ENCODE measurements at places on chromosomes 6 and 20.

GRCh38 chr20:22998476-22998875 is 36.6 kb upstream of the SSTR4 start:
- no peaks in the 10 kb centered on the region for H3K4me1 ChIP-seq
- H3K36me3 ChIP-seq: no peaks in the 10 kb centered on the region
- no peak for DNase-seq
- H3K27ac ChIP-seq: no peak overlapping the region
- no peaks in the 10 kb centered on the region for H3K27me3 ChIP-seq

DNA sequence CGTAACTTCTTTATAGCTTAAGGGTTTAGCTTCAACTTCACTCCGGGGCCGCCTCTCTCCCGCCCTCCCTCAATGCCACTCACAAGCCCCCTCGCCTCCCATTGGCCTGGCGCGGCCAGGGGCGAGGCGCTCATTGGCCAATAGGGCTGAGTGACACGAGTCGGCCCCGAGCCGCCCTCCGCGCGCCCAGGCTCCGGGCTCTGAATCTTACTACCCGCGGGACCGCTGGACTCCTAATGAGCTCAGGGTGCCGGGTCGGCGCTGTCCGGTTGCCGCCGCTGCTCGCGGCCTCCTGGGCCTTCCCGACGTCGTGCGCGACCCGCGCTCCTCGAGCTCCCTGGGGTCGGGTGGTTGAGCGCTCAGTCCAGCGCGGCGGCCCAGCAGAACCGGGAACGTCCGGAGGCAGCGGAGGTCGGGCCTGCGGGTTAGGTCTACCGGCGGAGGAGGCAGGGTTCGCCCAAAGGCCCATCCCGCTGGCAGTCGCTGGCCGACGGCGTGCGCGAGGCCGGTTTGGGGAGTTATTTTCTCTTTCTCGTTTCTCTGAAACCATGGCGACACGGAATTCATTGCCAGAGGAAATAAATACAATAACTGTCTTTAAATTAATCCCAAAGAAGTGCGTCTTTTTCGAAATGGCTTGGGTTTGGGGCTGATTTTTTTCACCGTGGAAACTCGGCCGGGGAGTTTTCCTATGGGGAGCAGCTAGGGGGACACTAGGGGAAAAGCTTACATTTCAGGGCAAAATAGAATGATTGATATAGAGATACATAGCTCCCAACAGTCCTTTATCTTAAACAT is at the start of gene SIM1:
Gene SIM1 (minus strand): TSS at position 19 of the 798 bp plus-strand sequence. CDS start 1,453 bp downstream, outside the sequence.
- H3K4me1 ChIP-seq: peaks cover 11% of the 10 kb centered on the region
- no peak within 1 kb of the TSS for H3K27ac ChIP-seq
- H3K4me3 ChIP-seq: peak within 1 kb of the TSS; percentile 79
- DNase-seq: peak; percentile 58

DNA sequence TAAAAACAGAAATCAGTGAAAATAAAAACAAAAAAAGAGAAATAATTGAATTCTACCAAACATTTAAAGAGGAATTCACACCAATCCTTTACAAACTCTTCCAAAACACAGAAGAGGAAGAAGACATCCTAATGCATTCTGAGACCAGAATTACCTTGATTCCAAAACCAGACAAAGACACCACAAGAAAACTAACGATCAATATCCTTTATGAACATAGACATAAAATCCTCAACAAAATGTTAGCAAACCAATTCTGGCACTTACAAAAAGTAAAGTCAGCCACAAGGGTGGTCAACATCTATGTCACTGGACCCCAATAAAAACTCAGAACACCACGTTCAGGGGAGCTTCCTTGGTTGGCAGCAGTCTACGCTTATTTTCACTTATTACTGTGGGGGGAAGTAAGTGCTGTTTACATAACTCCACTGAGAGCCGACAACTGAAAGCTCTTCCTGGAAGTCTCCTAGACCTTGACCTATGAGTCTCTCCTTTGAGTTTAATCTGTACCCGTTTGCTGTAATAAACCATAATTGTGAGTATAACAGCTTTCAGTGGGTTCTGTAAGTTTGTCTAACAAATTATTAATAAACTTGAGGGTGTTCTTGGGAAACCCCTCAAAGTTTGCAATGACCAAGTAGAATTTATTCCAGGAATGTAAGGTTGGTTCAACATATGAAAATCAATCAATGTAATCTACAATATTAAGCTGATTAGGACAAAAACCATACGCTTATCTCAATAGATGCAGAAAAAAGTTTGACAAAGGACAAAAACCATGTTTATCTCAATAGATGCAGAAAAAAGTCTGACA is 24.5 kb downstream of the GZF1 start:
- H3K4me1 ChIP-seq: no peaks in the 10 kb centered on the region
- no peak overlapping the region for H3K4me3 ChIP-seq
- DNase-seq: no peak
- no peaks in the 10 kb centered on the region for H3K27me3 ChIP-seq
- peaks cover 57% of the 10 kb centered on the region for H3K36me3 ChIP-seq

DNA sequence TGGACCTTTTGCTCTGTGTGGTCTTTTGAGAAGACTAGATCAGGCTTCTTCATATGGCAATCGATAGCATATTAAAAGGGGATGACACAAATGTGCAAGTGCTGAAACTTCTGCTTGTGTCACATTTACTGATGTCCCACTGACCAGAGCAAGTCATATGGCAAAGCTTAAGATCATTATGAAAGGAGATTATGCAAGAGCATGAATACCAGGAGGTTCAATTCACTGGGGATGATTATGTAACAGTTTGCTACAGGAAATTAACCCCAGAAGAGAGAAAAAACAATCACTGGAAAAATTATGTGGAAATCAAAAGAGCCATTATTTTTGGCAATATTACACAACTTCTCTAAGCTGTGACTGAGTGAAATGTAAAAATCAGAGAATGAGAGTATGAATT is 13.7 kb upstream of the PRDM13 start:
- no peak overlapping the region for H3K27ac ChIP-seq
- no peak overlapping the region for H3K4me3 ChIP-seq
- H3K4me1 ChIP-seq: peaks cover 19% of the 10 kb centered on the region

GRCh38 chr20:19487420-19487819 is 270.6 kb upstream of the RIN2 start:
- H3K27me3 ChIP-seq: peaks cover 25% of the 10 kb centered on the region
- no peaks in the 10 kb centered on the region for H3K36me3 ChIP-seq
- H3K4me1 ChIP-seq: no peaks in the 10 kb centered on the region

GRCh38 chr6:107712665-107713551 is 111.2 kb downstream of the SCML4 start:
- H3K36me3 ChIP-seq: no peaks in the 10 kb centered on the region

DNA sequence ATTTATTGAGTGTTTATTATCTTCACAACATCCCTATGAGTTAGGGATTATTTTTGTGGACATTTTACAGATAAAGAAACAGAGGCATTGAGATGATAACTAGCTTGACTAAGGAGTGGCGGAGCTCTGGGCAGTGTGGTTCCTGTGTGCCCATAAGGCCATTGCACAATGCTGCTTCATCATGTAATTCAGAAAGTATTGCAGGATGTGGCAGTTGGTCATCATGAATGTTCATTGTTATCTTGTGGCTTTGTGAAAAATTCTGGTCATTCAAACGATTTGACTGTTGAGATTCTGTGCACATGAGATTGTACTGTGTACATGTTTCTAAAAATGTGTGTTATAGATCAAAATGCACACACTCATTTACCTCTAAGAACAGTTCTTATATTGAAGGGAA is 150.8 kb downstream of the ESR1 start:
- no peak overlapping the region for H3K4me3 ChIP-seq
- H3K36me3 ChIP-seq: no peaks in the 10 kb centered on the region
- no peak overlapping the region for H3K27ac ChIP-seq

GRCh38 chr6:157845493-157846259 is 22.6 kb downstream of the SNX9 start:
- no peak overlapping the region for H3K27ac ChIP-seq
- H3K27me3 ChIP-seq: no peaks in the 10 kb centered on the region
- H3K36me3 ChIP-seq: peaks cover 7% of the 10 kb centered on the region
- no peak for DNase-seq

DNA sequence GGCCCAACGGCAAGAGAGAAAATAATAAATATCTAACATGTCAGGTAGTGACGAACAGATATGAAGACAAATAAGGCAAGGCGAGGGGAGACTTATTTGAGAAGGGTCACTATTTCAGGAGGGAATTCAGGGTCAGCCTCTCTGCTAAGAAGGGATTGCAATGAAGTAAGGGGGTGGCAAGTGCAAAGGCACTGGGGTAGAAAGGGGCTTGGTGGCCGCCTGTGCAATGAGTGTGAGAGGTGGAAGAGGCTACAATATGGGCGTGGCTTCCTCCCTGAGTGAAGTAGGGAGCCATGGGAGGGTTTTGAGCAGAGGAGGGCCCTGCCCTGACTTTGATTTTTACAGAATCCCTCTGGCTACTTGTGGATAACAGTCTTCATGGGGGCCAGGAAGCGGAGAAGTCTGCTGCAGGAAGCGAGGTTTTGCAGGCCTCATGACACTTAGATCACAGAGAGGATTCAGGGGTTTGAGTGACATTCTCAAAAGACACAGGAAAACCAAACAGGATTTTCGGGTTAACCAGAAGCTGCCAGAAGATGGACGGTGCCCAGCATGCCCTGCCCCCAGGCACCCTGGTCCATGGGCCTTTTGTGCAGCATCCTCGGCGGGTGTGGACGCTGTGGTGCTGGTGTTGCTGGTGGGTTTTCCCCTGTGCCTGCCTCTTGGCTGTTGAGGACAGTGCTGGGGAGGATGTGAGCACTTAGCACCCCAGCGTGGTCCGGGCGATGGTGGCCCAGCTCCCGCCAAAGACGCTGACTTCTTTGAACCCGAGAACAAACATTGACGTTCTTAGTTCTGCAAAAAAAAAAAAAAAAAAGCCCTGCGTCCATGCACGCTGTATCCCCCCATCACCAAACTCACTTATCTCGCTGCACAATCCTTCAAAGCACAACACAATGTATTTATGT is 124.2 kb upstream of the PTPN1 start:
- H3K4me3 ChIP-seq: no peak overlapping the region
- H3K36me3 ChIP-seq: no peaks in the 10 kb centered on the region
- no peak overlapping the region for H3K27ac ChIP-seq

GRCh38 chr6:43014434-43014909 is 423 bp downstream of the KLHDC3 start:
- H3K4me3 ChIP-seq: peak overlapping the region; percentile 97
- no peak for DNase-seq
- H3K4me1 ChIP-seq: peaks cover 30% of the 10 kb centered on the region
- H3K36me3 ChIP-seq: peaks cover 4% of the 10 kb centered on the region
- H3K27me3 ChIP-seq: no peaks in the 10 kb centered on the region
- H3K27ac ChIP-seq: peak overlapping the region; percentile 96

DNA sequence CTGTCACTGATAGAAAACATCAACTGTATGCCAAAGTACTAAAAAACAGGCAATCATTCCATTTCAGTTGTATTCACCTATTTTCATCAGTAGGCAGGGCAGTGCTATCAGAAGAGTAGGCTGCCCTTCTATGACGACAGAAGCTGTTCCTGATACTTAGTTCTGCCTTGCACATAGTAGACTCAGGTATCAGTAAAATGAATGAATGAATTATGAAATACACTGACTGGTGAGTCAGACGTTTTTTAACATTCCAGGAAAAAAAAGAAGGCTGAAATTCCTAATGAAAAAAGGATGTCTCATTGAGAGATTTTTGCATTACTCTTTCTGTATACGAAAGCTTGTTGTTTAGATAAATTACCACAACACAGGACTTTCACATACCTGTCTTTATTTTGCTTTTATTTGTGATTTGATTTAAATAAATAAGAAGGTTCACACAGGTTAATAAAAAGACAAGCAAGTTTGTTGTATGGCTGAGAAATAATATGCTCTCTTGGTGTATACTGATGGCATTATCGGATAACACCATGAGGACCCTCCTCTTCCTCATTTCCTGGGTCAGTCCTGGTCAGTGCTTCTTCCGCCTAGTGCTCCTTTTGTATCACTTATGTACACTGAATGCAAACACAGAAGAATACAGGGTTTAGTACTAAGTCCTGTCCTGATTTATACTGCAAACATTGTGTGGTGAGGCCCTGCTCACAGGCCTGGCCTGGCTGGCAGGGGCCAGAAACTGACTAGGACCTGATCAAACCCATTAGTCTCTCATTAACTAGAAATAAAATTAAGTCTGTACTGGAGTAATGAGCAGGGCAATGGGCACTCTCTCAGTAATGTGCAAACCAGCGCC is 39.4 kb upstream of the SPDEF start:
- peaks cover 4% of the 10 kb centered on the region for H3K4me1 ChIP-seq
- no peak overlapping the region for H3K27ac ChIP-seq
- DNase-seq: no peak
- no peaks in the 10 kb centered on the region for H3K27me3 ChIP-seq
- H3K36me3 ChIP-seq: no peaks in the 10 kb centered on the region

DNA sequence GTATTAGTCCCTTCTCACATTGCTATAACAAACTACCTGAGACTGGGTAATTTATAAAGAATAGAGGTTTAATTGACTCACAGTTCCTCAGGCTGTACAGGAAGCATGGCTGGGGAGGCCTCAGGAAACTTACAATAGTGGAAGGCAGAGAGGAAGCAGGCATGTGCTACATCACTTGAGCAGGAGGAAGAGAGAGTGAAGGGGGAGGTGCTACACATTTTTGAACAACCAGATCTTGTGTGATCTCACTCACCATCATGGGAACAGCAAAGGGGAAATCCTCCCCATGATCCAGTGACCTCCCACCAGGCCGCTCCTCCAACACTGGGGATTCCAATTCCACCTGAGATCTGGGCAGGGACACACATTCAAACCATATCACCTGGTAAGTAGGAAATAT is 630.6 kb downstream of the QKI start:
- no peaks in the 10 kb centered on the region for H3K27me3 ChIP-seq
- peaks cover 5% of the 10 kb centered on the region for H3K4me1 ChIP-seq
- H3K27ac ChIP-seq: no peak overlapping the region
- peaks cover 28% of the 10 kb centered on the region for H3K36me3 ChIP-seq

DNA sequence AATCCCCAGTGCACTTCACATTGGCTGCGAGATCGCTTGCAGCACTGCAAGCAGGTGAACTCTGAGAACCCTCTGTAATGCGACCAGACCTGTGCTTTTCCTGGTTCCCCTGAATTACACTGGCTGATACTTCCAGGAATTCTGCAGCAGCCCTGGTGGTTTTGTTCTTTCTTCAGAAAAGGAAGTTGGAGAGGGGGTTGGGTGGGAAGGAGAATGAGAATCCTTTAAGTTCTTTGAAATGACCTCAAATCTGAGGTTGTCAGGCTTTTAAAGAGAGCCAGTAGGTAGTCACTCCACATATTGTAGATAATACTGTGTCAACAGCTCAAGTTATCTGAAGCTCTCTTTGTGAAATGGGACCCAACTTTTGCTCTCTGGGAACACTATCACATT is 62.4 kb downstream of the GCNT2 start:
- no peak for DNase-seq
- H3K4me3 ChIP-seq: no peak overlapping the region
- no peaks in the 10 kb centered on the region for H3K36me3 ChIP-seq
- H3K27me3 ChIP-seq: peaks cover 34% of the 10 kb centered on the region

DNA sequence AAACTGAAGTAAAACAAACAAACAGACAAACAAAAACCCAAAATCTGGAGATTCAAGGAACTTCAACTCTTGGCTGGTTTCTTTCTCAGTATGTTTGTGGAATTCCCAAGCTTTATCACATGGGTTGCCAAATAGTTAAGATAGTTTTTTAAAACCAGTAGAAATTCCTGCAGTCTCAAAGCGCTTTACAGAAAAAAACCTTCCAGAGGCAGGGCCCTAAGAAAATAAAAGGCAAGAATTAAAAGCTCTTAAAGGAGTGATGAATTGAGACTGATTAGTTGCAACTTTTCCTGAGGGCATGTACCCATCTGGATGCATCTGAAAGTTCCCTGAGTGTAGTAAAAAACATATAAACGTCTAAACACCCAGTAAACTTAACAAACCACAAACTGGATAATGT is 25.9 kb upstream of the PTCHD4 start:
- H3K27me3 ChIP-seq: no peaks in the 10 kb centered on the region
- no peaks in the 10 kb centered on the region for H3K4me1 ChIP-seq
- no peak overlapping the region for H3K4me3 ChIP-seq
- H3K27ac ChIP-seq: no peak overlapping the region
- no peak for DNase-seq
- no peaks in the 10 kb centered on the region for H3K36me3 ChIP-seq
